Activated naive CD8-positive, alpha-beta T cell treated with anti-CD3 and anti-CD28 coated beads for 36 hours (primary cell): ENCODE measurements at places on chromosomes 3 and 15. TPM values are rescaled to one million over a fixed set of nuclear protein-coding genes. Genes with fewer than 3 reads are reported as not detected.

DNA sequence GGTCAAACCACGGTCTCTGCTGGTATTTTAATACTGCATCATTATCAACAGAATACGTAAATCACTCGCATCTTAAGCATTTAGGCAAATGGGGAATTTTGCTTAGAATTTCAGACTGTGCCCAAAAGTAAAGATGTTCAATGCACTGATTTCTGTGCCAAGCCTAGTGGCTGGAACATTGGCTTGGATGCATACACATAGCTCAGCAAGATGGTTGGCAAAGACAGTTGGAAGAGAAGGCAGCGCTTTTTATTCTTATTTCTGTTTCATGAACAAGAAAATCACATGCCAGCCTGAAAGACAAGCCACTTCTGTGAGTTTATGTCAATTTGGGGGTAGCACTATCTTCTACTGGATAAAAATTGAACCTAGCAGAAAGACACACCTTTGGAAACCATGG is 15.1 kb downstream of the MECOM start:
- no peak overlapping the region for H3K4me3 ChIP-seq
- H3K4me1 ChIP-seq, result no peaks in the 10 kb centered on the region
- no peaks in the 10 kb centered on the region for H3K36me3 ChIP-seq
- H3K27me3 ChIP-seq, result peaks cover 45% of the 10 kb centered on the region
- H3K27ac ChIP-seq, result no peak overlapping the region
- DNase-seq, result no peak

DNA sequence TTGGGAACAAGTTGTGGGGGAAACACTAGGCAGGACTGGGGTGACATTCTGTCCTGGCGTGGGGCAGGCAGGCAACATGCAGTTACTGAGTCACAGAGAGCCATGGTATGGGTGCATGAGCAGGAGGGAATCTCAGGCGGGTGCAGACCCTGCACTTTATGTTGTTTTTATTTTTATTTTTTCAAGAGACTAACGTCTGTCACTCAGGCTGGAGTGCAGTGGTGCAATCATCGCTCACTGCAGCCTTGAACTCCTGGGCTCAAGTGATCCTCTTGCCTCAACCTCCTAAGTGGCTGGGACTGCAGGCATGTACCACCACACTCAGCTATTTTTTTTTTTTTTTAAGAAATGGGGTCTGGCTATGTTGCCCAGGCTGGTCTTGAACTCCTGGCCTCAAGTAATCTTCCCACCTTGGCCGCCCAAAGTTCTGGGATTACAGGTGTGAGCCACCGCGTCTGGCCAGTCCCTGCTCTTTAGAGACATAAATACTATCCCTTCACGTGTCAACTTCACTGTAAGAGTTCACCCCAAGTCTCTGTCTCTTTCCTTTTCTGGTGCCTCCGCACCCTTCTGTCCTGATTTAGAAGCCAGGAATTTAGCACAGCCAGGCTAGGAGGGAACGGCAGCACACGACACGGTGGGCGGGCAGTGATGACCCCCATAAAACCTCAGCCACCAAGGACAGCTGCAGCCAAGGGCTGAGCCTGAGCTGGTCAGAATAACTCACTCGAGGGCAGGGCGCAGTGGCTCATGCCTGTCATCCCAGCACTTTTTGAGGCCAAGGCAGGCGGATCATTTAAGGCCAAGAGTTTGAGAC is 72.8 kb upstream of the IQSEC1 start:
- peaks cover 8% of the 10 kb centered on the region for H3K4me1 ChIP-seq
- no peak overlapping the region for H3K27ac ChIP-seq
- no peak overlapping the region for H3K4me3 ChIP-seq

DNA sequence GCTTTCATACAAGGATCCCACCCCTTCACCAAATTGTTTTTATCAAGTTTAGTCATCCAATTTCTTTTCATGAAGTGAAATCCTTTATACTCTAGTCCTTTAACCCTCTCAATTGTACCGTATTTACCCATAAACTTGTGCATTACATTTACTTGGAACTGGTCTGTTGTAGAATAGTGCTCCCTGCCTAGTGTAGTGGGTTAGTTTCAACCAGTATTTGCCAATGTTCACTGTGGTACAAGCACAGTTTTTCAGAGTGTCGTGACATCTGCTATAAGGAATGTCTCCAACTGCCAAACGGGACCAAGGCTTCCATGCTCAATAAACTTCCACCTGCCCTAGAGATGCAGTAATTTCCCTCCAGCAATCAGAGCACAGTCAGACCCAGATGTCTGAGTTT is 211.9 kb downstream of the KCNAB1 start:
- no peak overlapping the region for H3K4me3 ChIP-seq
- no peak overlapping the region for H3K27ac ChIP-seq
- H3K4me1 ChIP-seq, result no peaks in the 10 kb centered on the region
- no peak for DNase-seq

- no peak for DNase-seq
- no peak overlapping the region for H3K27ac ChIP-seq
- no peaks in the 10 kb centered on the region for H3K27me3 ChIP-seq
- H3K4me3 ChIP-seq, result no peak overlapping the region
- H3K4me1 ChIP-seq, result no peaks in the 10 kb centered on the region
Measured at GRCh38 chr15:24734396-24734795, 58.8 kb downstream of the NPAP1 start.

The GRAMD2A gene
- not detected for total RNA-seq

The PIK3R4 gene
- 31.4 TPM for total RNA-seq

DNA sequence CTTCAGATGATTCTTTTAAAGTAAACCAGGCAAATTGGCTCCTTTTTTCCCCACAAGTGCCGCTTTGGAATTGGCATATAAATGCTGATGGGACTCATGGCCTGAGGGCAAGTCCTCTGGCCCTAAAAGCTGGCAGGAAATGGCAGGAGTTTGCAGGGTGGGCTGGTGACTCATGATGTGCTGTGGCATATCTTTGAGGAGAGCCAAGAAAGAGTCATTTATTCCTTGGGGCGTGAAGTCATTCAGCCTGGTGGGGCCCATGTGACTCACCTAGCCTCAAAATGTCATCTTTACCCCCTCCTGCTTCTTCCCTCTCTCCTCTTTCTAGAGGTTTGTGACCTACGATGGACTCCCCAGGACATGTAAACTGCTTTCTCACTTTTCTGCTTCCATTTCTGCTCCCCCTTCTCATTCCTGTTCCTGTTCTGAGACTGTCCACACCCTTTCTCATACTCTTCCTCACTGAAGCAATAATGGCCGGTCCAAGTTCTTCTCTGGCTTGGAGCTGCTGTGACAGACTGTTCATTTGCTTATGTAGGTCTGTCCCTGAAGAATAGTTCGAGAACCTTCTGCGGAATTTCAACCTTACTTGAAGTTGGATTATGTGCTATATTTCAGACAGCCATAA is 326.1 kb downstream of the SATB1 start:
- H3K36me3 ChIP-seq, result peaks cover 14% of the 10 kb centered on the region
- H3K4me1 ChIP-seq, result peaks cover 26% of the 10 kb centered on the region
- DNase-seq, result peak; percentile 70
- peak overlapping the region; percentile 78 for H3K27ac ChIP-seq
- H3K27me3 ChIP-seq, result no peaks in the 10 kb centered on the region

The CLSTN2 gene
- 0.08 TPM for total RNA-seq

The PROS1 gene
- total RNA-seq, result 0.43 TPM
